Activated naive CD8-positive, alpha-beta T cell treated with anti-CD3 and anti-CD28 coated beads, Interleukin-2, amount 50 U/mL, for 16 hours (primary cell): ENCODE measurements at places on chromosomes 7 and 10.

GRCh38 chr7:126804604-126805003 is 448.1 kb downstream of the GRM8 start:
- no peak for DNase-seq

- DNase-seq, result no peak
Observed at GRCh38 chr7:108026116-108026515, 23.2 kb upstream of the LAMB1 start.

GRCh38 chr10:43942096-43942850 is 293.6 kb upstream of the ZNF32 start:
- DNase-seq, result no peak

GRCh38 chr10:95505084-95505610 is 56.0 kb downstream of the SORBS1 start:
- DNase-seq, result no peak

- no peak for DNase-seq
Observed at GRCh38 chr7:19939746-19940145, 166.3 kb upstream of the TMEM196 start.

GRCh38 chr10:84185526-84186175 is 8.7 kb upstream of the CDHR1 start:
- DNase-seq, result no peak
